NCI-H1092 (cell line): ENCODE measurements at places on chromosomes 12 and 14.

DNA sequence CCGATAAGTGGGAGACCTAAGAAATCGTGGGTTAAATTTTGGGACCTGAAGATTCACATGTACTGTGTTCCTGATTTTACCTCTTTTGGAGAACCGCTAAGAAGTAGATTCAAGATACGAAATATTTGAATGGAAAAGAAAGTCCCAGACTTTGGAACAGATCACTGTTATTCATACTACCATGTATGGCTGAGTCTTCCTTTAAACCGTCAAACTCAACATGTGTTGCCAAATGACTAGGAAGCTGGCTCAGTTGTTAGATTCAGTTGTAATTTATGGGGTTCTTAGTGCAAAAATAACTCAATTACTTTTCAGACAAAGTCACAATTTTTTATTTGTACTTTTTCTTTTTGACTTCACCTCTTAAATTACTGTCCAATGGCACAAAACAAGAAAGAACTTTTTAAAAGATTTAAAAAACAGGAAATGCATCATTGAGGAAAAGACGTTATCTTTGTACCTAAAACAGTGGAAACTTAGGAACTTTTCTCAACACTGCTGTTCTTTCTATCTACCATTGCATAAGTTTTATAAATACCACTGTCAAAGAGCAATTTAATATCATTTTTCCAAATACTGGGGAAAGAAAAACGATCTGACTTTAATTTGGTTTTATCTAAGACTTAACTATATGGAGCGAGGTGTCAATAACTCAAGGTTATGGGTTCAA is 15.7 kb downstream of the RERG start:
- DNase-seq: no peak

DNA sequence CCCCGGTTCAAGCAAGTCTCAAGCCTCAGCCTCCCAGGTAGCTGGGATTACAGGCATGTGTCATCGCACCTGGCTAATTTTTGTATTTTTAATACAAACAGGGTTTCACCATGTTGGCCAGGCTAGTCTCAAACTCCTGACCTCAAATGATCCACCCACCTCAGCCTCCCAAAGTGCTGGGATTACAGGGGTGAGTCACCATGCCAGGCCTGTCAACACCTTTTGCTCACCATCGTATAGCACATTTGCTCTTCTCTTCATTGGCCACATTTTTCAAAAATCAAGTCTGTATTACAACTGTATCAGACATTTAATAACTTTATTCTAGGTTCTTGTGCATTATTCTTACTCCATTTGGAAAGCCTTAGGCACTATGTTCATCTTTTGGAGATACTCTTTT is 50.3 kb downstream of the BCAT1 start:
- DNase-seq: no peak

GRCh38 chr14:33951183-33951840 is 438 bp upstream of the EGLN3 start:
- DNase-seq: no peak

DNA sequence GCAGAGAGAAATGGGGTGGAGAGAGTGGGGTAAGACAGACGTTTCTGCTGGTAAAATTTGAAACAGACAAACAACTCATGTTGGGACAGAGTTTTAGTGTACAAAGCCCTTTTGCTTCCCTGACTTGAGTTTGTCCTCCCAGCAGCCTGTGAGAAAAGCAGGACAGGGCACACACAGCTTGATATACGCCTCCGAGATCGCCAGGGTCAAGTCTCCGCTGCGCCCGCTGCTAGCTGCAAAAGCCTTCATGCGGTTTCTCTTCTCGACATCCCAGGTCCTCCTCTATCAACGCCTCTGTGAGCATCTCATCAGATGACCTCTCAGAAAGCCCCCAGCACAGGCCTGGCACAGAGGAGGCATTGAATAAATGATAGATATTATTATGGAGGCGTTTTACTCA is 9.4 kb upstream of the BCL11B start:
- no peak for DNase-seq

- DNase-seq: no peak
These were observed 94.0 kb upstream of the RMST start for GRCh38 chr12:97368462-97369163.

- DNase-seq: peak; percentile 98
These were observed 14.0 kb upstream of the TBPL2 start for GRCh38 chr14:55454264-55455002.

- DNase-seq: no peak
These were observed 486.4 kb downstream of the TMTC2 start for GRCh38 chr12:83172866-83173649.

GRCh38 chr14:50093496-50093895 is 22.9 kb downstream of the VCPKMT start:
- DNase-seq: no peak

- no peak for DNase-seq
These were observed 86.6 kb downstream of the KDM2B start for GRCh38 chr12:121494093-121494787.

DNA sequence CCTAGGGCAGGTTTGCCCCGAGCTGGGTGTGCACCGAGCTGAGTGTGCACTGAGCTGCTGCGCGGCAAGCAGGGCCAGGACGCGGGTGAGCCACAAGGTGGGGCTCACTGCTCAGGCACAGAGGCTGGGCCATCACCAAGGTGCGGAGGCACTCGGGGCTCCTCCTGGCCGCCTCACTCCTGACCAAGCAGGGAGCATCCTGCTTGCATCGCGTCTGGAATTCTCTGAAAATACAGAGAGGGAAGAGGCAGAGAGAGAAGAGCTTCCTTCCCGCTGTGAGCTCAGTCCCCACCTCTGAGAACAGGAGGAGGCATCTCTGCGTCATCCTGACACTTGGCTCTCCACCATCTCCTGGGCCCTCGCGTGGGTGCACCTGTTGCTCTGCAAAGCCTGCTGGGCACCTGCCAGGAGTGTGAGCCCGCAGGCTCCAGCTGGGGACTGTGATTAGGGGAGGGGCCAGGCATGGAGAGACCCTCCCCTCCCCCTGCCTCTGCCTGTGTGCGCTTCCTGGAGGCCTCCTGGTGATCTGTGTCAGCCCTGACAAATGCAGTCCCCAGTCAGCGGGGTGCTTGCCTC is 116.3 kb downstream of the GLT1D1 start:
- peak; percentile 92 for DNase-seq

DNA sequence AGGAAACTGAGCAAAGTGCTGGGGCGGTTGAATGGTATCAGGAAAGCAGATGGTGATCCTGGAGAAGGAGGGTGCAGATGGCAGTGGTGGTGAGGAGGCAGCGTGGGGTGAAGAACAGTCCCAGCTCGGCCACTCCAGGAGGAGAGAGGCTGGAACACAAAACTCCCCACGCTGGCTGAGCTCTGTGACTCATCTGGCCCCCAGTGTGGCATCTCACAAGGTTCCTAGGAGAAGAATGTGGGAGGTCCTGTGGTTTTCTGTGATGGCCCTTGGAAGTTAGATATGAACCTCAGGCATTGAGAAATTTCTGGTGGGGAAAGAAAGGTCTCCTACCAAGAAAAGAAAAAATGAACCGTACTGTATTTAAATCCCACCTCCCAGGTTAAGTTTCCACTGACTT is 8.0 kb upstream of the NRXN3 start:
- no peak for DNase-seq

- peak; percentile 3 for DNase-seq
These were observed 890 bp downstream of the AVPR1A start for GRCh38 chr12:63149909-63150712.

GRCh38 chr14:93430315-93431035 is at the start of gene UNC79:
Gene UNC79 (plus strand): TSS chr14:93430939. CDS start chr14:93431030, 91 bp downstream.
- peak; percentile 70 for DNase-seq

DNA sequence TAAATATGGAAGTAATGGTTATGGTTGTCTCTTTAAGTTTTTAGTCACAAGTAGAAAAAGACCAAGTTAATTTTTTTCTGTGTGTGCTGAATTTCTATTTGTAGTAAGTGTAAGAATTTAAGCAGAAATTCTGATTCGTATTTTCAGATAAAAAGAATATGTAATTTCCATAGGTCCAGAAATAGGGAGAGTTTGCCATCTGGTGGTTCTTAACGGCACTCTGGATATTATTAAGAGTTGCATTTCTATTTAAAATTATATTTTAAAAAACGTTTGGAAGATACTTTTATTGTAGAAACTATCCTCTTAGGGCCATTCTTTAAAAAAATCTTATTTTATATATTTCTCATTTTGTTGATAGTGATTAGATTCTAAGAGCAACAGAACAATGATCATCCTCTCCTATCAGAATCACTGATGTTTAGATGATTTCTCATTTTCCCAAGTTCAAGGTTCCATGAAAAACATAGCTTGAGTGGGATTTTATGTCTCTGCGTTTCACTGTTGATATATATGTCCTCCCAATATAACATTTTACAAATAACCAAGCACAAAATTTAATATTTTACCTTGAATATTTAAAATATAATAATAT is 88.3 kb downstream of the LRRK2 start:
- no peak for DNase-seq
